ENCODE measurements at places on chromosomes 16 and 17.
A peak's percentile ranks its signal among the peaks of the same experiment; 100 is the strongest.

- DNase-seq, result peak; percentile 60
Measured at GRCh38 chr17:62804822-62805221, 3.3 kb downstream of the MARCHF10 start.

GRCh38 chr17:18280766-18281371 is 20.4 kb downstream of the MIEF2 start:
- DNase-seq, result no peak

- DNase-seq, result no peak
Measured at GRCh38 chr16:74450236-74450635, 29.0 kb upstream of the CLEC18B start.

DNA sequence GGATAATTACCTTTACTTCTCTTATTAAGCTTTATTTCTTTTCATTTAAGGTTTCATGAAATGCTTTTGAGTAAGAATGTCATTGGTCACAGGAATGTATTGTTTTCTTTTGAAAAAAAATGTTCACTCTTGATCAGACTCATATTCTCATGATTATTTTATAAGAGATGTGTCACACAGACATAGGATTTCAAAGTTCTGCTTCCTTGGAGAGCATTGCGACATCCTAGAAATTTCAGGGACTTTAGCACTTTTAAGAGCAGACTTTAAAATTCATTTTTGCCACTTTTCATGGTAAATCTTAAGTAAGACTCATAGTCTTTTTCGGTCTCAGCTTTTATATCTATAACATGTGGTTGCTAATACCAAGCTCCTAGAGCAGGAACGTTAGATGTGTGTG is 314.7 kb downstream of the CDH8 start:
- no peak for DNase-seq
